ENCODE measurements at places on chromosomes 6 and 20.

DNA sequence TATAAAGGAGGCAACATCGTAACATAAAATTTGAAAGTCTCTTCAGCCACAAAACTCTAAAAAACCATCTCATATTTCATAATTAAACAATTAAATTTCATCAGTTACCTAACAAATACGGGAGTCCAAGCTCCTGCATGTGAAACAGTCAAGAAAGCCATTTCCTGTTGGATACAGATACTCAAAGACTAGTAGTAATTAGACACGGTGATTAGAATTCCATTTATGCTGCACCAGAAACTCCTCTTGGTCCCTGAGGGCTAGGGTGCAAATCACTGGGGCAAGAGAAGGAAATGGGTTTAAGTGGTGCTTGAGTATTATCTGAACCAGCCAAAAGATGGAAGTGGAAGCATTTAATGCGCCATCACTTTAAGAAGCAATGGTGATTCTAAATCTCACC lies 27.4 kb downstream of the TRAM2 start:
- DNase-seq: no peak

GRCh38 chr6:95515975-95516374 lies 61.4 kb upstream of the MANEA start:
- no peak for DNase-seq

- no peak for DNase-seq
Measured at GRCh38 chr6:39518221-39518620, 195.7 kb upstream of the KCNK16 start.

DNA sequence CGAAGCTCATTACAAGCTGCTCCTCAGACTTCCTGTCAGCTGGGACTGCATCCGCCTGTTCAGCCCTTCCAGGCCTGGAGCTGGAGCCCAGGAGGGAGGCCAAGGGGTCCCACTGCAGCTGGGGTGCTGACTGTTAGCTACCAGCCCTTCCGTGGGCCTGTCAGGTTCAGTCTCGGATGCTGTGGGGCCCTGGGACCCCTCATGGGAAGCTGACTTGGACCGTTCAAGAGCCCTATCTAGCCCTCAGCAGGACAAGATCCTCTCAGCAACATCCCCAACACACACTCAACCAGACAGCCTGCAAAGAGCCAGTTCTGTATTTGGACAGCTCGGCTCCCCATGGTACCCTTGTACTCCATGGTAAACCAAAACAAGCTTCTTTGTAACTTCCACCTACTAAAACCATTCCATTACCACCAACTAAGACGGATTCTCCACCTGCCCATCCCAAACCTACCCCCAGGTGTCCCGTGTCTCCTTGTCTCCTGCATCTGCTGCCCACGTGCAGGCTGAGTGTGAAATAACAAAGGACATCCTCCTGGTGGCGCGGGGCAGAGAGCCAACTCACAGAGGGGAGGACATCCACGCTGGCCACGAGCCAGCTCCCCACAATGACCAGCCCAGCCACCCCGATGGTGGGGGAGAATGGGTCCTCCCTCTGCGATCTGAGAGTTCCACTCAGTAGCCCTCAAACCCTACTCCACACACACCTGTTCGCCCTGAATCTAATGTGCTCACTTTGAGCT lies 111.2 kb downstream of the TAF4 start:
- no peak for DNase-seq

GRCh38 chr20:59676851-59677182 lies 72.5 kb downstream of the PHACTR3 start:
- no peak for DNase-seq

DNA sequence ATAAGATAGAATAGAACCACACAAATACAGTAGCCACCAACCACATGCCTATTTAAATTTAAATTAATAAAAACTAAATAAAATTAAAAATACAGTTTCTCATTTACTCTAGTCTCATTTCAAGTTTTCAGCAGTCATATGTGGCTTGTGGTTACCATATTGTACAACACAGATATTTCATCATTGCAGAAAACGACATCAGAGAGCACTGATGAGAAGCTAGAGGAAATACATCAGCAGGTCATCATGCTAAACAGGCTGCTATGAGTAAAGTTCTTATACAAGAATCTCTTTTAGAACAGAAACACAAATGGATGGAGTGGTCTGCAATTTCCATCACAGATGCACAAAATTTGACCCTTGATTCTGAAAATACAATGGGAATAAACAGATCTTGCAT lies 36.6 kb downstream of the TBC1D32 start:
- DNase-seq: no peak

DNA sequence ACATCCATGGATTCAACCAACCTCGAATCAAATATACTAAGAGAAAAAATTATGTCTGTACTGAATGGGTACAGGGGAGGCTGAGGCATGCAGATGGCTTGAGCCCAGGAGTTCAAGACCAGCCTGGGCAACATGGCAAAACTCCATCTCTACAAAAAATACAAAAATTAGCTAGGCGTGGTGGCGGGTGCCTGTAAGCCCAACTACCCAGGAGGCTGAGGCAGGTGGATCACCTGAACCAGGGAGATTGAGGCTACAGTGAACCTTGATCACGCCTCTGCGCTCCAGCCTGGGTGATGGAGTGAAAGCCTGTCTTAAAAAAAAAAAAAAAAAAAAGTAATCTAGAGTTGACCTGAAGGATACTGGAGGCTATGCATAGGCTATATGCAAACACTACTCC lies 219.1 kb upstream of the SNX9 start:
- no peak for DNase-seq

GRCh38 chr6:170464524-170464979 lies 88.6 kb downstream of the PSMB1 start:
- DNase-seq: no peak

DNA sequence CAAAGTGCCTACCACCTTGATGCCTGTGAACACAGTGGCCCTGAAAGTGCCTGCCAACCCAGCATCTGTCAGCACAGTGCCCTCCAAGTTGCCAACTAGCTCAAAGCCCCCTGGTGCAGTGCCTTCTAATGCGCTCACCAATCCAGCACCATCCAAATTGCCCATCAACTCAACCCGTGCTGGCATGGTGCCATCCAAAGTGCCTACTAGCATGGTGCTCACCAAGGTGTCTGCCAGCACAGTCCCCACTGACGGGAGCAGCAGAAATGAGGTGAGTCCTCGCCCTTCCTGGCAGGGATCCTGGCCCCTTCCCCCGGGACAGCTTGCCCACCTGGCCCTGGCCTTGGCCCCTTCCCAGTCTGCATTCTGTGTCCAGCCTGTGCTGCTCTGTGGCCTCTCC lies 17.9 kb downstream of the MAVS start:
- DNase-seq: no peak

GRCh38 chr6:90596967-90597539 lies 10.2 kb upstream of the MAP3K7 start:
- DNase-seq: no peak

DNA sequence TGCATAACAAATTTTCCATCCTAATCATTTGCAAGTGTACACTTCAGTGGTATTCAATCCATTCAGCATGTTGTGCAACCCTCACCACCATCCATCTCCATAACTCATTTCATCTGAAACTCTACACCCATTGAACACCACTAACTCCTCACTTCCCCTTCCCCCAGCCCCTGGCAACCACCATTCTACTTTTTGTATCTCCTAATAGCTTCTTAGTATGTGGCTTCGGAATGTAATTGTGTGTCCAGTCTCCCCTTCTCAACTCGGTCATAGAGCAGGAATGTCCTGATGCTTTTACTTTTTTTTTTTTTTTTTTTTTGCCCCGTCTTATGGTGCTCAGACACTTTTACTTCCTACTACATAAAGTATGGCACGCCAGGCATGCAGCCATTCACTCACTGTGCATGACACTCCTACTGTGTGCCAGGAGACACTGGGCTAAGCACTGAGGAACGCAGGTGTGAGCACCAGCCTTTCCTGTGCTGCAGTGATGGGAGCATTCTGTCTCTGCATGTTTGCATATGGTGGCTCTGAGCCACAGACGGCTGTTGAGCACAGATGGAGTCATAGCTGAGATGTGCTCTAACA lies 15.3 kb downstream of the HCK start:
- DNase-seq: no peak

DNA sequence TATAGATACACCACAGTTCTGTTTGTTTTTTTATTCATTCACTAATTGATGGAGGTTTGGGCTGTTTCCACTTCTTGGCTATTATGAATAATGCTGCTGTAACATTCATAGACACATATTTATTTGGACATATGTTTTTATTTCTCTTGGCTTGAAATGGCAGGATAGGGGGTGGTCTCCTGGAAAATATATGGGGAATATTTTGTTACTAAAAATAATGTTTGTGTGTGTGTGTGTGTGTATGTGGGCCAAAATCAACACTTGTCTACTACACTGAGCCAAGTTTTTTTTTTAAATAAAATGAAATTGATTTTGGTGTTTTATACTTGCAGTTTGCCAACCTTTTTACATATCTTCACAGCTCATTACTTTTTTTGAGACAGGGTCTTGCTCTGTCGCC lies 264.4 kb upstream of the SULF2 start:
- no peak for DNase-seq

DNA sequence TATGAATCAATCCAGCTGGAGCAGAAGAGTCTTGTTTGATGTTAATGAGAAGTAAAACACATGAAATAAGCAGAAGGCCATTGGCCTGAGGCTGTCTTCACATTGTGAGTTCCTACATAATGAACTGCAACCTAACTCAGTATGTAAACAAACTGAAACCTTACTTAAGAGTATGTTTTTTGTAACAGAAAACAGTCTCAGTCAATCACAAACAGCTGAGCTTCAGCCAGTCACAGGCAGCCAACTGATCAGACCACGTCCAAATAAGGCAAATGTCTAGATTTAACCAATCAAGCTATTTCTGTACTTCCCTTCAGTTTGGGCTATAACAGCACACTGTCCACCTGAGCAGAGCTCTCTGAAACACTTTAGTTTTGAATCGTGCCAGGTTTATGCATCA lies 234.7 kb downstream of the TRDN start:
- DNase-seq: no peak

GRCh38 chr6:132465530-132466485 lies 47.1 kb downstream of the STX7 start:
- no peak for DNase-seq

DNA sequence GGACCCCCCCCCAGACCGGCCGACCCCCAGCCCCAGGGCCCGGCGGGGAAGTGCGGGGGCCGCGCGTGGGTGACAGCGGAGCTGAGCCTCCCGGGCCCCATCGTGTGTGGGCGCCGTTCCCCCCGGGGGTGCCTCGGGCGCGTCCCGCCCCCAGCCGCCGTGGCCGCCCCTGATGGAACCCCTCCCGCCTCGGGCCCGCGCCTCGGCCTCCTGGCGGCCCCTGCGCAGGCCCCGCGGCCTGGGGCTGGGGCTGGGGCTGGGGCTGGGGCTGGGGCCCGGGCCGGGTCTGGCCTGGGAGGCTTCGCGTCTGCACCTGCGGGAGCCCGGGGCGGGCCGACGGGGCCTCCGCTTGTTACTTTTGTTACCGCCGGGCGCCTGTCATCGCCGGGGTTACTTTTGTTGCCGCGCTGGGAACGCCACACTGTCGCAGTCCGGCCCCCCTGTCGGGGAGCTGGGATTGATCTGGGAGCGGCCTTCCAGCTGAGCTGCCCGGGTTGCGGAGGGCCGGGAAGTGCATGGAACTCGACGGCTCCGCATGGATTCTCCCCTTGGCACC lies 598 bp downstream of the OGFR start:
- no peak for DNase-seq

Data from activated CD4-positive, alpha-beta T cell treated with anti-CD3 and anti-CD28 coated beads, Interleukin-2, amount 50 U/mL, for 1 hour (primary cell).